ENCODE measurements at places on chromosomes 7 and 10.

DNA sequence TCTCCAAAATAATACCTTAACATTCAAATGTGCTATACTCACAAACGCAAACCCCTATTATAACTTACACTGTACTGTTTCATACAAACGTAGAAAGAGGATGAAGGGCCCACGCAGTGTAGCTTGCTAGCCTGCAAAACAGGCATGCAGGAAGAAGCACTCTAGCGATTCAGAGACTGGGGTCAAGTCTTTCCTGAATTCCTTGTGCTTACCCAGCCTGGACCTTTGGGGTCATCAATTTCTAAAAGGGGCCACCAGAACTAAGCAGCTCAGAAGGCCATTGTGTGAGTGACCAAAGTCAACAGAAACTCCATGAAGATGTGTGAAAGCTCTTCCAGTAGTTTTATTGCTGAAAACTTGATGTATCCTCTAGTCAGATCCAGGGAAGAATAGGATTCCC lies 111.9 kb downstream of the SVIL start:
- H3K4me1 ChIP-seq: no peaks in the 10 kb centered on the region
- no peak overlapping the region for H3K4me3 ChIP-seq
- H3K36me3 ChIP-seq: no peaks in the 10 kb centered on the region
- no peak overlapping the region for H3K27ac ChIP-seq
- H3K27me3 ChIP-seq: no peaks in the 10 kb centered on the region
- no peak for DNase-seq

DNA sequence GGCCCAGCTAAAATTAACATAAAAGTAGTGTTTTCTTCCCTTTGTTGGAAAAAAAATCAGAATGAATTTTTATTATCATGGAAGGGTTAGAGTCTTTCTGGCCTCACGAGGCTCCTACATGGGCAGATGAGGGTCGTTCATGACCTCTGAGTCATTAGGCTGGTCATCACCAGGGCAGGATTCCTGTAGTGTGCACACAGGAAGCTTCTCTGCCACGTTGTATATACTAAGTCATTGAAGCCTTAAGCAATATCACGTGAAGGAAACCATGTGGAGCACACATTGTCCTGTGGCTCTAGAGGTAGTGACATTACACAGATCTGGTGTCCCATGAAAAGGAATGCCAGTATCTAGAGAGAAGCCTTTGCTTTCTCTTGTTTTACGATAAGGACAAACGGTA lies 84.7 kb upstream of the C1QL3 start:
- no peak overlapping the region for H3K27ac ChIP-seq
- H3K27me3 ChIP-seq: no peaks in the 10 kb centered on the region
- DNase-seq: no peak

DNA sequence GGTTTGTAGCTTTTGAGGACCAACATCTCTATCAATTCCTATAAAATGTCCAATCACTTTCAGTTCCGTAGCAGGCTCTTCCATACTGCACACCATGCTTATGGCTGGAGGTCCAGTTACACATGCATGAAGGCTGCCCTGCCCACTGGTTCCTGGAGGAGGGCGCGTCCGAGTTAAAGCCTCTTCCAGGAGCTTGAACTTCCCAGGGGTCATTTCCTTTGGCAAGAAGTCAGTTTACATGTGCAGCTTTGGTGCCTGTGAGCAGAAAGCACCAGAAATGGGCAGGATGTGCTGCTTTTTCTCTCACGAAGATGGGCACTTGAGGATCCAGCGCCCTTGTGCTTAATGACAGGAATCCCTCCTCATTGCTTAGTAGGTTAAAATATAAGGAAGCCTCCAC lies 17.6 kb upstream of the PHYH start:
- H3K4me3 ChIP-seq: no peak overlapping the region
- no peak for DNase-seq
- no peaks in the 10 kb centered on the region for H3K4me1 ChIP-seq
- no peak overlapping the region for H3K27ac ChIP-seq
- peaks cover 29% of the 10 kb centered on the region for H3K36me3 ChIP-seq

DNA sequence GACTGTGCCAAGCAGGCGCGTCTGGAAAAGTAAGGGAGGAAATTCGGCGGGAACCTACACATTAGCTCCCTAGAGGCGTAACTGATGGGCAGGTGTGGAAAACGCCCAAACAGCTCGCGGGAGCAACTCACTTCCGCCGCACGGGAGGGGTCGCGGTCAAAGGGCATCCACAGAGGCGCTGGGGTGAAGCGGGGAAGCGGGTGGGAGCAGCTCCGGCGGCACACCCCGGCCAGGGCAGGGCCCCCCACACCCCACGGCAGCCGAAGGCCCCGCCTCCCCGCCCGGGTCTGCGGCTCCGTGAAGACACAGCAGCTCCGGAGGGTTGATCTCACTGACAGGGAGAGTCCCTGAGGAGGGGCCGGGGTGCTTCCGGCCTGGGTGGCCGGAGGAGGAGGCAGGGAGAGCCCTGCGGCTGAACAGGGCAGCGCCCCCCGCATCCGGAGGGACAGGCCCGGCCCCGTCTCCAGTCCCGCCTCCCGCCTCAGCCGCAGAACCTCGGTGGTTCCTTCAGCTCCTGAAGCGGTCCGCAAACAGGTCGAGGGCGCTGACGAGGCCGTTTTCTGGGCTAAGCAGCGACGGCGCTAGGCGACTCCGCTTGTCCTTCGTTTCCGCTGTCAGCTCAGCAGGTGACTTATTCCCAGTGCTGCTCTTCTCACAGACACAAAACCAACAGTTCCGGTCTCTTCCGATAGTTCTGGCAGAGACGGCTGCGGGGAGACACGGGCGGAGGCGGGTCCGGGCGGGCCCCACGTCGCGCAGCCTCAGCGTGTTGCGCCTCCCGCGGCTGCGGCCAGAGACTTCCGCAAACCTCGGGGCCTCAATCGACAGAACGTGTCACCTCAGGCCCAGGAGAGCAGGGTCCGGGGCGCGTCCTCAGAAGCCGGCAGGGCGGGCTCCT lies 276.1 kb downstream of the DNAJB6 start:
- H3K4me1 ChIP-seq: peaks cover 5% of the 10 kb centered on the region
- H3K4me3 ChIP-seq: peak overlapping the region; percentile 82
- no peaks in the 10 kb centered on the region for H3K36me3 ChIP-seq
- DNase-seq: peak; percentile 47

DNA sequence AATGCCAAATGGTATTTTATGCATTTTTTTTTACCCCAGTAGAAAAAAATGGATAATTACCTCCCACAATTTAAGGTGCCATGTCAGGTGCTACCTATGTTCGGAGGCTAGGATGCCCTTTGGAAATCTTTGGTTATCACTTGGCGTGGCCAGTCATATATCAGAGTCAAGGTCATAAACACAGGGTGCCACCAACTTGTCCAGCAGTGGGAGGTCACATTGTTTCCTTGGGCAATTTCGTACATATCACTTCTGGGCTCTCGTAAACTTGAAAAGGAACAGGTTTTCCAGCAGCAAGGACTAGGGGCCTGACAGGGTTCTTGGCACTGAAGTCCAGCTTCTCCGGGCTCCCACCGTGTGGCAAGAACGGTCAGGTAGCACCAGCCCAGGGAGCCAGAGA lies 48.0 kb upstream of the BHLHA15 start:
- no peak overlapping the region for H3K4me3 ChIP-seq
- H3K27me3 ChIP-seq: peaks cover 2% of the 10 kb centered on the region
- no peak overlapping the region for H3K27ac ChIP-seq
- no peak for DNase-seq
- peaks cover 14% of the 10 kb centered on the region for H3K4me1 ChIP-seq

- no peak overlapping the region for H3K4me3 ChIP-seq
- H3K36me3 ChIP-seq: no peaks in the 10 kb centered on the region
- H3K27me3 ChIP-seq: no peaks in the 10 kb centered on the region
- no peak for DNase-seq
Observed at GRCh38 chr10:74816824-74817498, 9.4 kb upstream of the KAT6B start.

- H3K36me3 ChIP-seq: no peaks in the 10 kb centered on the region
- H3K27ac ChIP-seq: no peak overlapping the region
- H3K4me3 ChIP-seq: no peak overlapping the region
- peaks cover 5% of the 10 kb centered on the region for H3K4me1 ChIP-seq
- H3K27me3 ChIP-seq: peaks cover 2% of the 10 kb centered on the region
Observed at GRCh38 chr10:33015761-33016547, 57.9 kb upstream of the ITGB1 start.

DNA sequence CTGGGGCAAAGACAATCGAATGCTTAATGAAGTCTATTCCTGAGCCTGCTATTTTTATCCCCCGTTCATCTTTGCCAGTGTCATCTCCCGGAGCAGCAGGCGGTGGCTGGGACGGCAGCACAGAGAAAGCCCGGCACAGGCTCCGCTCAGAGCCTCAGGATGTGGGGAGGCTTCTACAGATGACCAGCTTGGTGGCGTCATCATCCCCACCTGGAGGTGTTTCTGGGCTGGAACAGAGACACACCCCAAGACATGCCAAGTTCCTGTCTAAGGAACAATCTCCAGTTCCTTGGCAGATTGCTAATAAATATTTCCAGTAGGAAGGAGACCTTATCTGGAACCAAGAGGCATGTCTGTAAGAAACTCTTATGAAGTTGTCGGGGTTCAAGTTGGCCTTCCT lies 552.4 kb upstream of the MGMT start:
- H3K27ac ChIP-seq: no peak overlapping the region
- H3K4me1 ChIP-seq: no peaks in the 10 kb centered on the region
- no peaks in the 10 kb centered on the region for H3K27me3 ChIP-seq
- no peak overlapping the region for H3K4me3 ChIP-seq
- no peak for DNase-seq
- H3K36me3 ChIP-seq: no peaks in the 10 kb centered on the region

DNA sequence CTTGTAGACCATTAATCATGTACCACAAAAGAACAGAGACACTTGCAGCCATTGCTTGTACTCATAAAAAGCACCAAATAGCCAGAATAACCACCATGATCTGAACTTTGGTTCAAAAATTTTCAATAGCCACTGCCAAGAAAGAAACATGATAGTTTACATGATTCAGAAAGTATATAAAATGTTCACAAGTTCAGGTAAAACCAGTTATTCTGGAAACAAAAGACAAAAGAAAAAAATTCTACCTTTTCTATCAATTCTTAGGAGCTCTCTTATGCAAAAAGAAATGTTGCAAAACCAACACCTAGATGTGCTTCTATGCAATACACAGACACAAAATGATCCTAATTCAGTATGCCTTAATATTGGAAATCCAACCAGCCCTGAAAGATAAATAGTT lies 108.7 kb downstream of the PCLO start:
- H3K27me3 ChIP-seq: no peaks in the 10 kb centered on the region
- H3K4me1 ChIP-seq: no peaks in the 10 kb centered on the region
- no peaks in the 10 kb centered on the region for H3K36me3 ChIP-seq
- H3K4me3 ChIP-seq: no peak overlapping the region
- no peak for DNase-seq

DNA sequence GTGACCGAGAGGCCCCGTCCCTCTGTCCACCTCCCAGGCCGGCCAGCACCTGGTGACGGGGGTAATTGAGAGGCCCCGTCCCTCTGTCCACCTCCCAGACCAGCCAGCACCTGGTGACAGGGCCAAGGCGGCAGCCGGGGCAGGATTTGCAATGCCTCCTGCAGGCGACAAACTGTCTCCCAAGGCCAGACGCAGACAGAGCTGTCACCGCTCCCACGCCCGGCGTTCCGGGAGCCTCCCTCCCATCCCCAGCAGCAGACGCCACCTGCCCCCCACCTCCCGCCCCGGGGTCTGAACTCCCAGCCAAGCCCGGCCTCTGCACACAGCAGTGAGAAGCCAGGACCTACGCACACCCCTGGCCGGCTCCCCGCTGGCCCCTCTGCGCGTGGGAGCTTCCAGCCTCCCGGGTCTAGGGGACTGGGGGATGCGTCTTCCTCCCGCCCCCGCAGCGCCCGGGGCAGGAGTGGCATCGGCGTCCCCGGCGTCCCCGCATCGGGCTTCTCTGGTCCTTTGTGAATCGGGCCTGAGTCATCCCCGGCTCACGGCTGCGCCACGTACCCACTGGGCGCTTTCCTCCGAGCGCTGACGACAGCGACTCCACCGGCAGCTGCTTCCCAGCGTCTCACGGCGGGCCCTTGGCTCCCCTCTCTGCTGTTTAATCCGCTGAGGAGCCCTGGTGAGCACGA lies 95.1 kb upstream of the DIP2C start:
- H3K4me1 ChIP-seq: peaks cover 10% of the 10 kb centered on the region
- peaks cover 42% of the 10 kb centered on the region for H3K27me3 ChIP-seq
- peak; percentile 16 for DNase-seq
- H3K27ac ChIP-seq: no peak overlapping the region
- H3K4me3 ChIP-seq: no peak overlapping the region

- no peak overlapping the region for H3K4me3 ChIP-seq
- H3K27me3 ChIP-seq: peaks cover 21% of the 10 kb centered on the region
- H3K36me3 ChIP-seq: no peaks in the 10 kb centered on the region
- peaks cover 3% of the 10 kb centered on the region for H3K4me1 ChIP-seq
- no peak overlapping the region for H3K27ac ChIP-seq
Observed at GRCh38 chr10:23158370-23158769, 33.7 kb upstream of the PTF1A start.

DNA sequence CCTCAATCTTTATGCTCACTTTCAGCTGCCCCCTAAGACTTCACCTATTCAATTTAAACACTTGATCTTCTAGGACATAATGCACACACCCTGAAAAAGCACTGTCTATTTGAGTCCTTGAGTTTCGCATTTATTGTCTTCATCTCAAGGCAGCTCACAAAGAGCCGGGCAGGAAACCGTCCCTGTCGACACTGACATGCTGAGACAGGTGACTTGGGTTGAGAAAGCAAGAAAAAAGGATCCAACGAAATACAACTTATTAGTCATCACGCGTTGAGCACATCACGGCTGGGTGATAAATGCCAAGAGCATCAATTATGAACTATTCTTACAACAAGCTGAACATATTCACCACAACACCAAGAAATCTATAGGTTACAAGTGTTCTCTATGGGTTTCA lies 91.1 kb downstream of the CALN1 start:
- DNase-seq: no peak
- no peaks in the 10 kb centered on the region for H3K27me3 ChIP-seq
- no peaks in the 10 kb centered on the region for H3K4me1 ChIP-seq
- no peaks in the 10 kb centered on the region for H3K36me3 ChIP-seq

All from activated B cell treated with CpG ODN at 0.5 μM for 24 hours (primary cell).